Stimulated activated CD4-positive, alpha-beta T cell treated with anti-CD3 and anti-CD28 coated beads, TNF-alpha, amount 100 ng/mL, for 1 hour (primary cell): ENCODE measurements at places on chromosomes 3 and 15.

GRCh38 chr3:151987893-151988292 is 114.5 kb downstream of the SUCNR1 start:
- no peak for DNase-seq

DNA sequence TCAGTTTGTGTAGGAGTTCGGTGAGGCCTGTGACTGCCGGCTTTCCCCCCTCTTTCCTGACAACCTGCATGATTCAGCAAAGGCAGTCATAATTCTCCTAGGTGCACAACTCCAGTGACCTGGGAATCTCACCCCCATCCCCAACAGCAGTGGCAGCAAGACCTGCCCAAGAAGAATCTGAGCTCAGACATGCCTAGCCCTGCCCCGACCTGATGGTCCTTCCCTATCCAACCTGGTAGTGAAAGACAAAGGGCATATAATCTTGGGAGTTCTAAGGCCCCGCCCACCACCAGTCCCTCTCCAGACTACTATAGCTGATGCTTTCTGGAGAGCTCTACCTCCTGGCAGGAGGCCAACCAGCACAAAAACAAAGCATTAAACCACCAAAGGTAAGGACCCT is 44.2 kb upstream of the ZBED2 start:
- DNase-seq: no peak

GRCh38 chr3:187773233-187774184 is 28.2 kb upstream of the BCL6 start:
- no peak for DNase-seq

DNA sequence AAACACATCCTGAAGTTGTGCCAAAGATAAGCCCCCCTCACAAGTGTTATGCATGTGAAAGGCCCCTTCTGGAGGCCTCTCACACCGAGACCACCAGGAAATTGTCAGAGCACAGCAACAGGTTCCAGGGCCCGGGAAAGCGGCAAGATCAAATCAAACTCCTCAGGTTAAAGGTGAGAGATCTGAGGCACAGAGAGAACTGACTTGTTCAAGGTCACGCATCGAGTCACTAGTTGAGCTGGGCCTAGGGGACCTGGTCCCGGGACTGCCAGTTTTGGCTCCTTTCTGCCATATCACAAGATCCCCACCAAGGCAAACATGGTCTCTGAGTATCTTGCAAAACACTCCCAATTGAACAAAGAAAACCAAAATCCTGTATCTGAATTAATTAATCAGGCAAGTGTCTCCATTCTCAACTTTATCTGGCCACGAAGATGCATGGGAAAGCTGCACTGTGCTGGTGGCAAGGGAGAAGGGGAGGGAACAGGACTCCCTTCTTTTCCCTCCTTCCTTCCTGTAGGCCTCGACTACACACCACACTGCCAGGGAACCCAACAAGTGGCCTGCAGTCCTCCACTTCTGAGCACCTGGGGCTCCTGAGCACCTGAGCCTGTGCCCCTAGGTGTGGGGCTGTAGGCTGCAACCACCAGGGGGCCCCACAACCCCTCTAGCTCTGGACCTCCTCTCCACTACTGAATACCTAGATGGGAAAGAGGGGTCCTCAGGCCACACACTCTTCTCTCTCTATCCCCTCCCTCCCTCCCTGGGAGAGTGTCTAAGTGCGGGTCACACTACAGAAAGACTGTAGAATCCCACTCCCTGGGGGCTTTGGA is 37.3 kb downstream of the ANP32A start:
- DNase-seq: peak; percentile 61

- DNase-seq: no peak
These were observed 24.9 kb downstream of the PRR23E start for GRCh38 chr3:127217596-127218453.
